ENCODE measurements at places on chromosomes 6 and 20. TPM values are rescaled to one million over a fixed set of nuclear protein-coding genes. Genes with fewer than 3 reads are reported as not detected.

Gene MTFR2
- total RNA-seq = 19.2 TPM

Gene WFDC13
- not detected for total RNA-seq

Gene SLC26A8
- total RNA-seq = not detected

Gene FBXO30
- 2.1 TPM for total RNA-seq

Gene WFDC2
- 1.0 TPM for total RNA-seq

Gene LST1
- total RNA-seq = 12.5 TPM

Gene MYL9
- not detected for total RNA-seq

Gene MOG
- total RNA-seq = not detected

Gene NMBR
- total RNA-seq = not detected

Gene ADNP
- total RNA-seq = 44.8 TPM

Gene OPN5
- total RNA-seq = not detected

Gene GPX5
- total RNA-seq = not detected

Gene INSM1
- total RNA-seq = 0.38 TPM

Gene TAF11
- total RNA-seq = 28.5 TPM

Gene SYCP2L
- total RNA-seq = not detected

Gene RWDD1
- total RNA-seq = 50.3 TPM

Gene SCUBE3
- not detected for total RNA-seq

Gene GABBR1
- 8.0 TPM for total RNA-seq

Gene CASS4
- 5.1 TPM for total RNA-seq

Gene ATXN1
- total RNA-seq = 12.7 TPM

Gene HLA-DMB
- total RNA-seq = 1.3 TPM

Gene COX4I2
- not detected for total RNA-seq

Gene MUC21
- not detected for total RNA-seq

Gene CTAGE9
- not detected for total RNA-seq

Gene SIM1
- not detected for total RNA-seq

Gene ABCF1
- total RNA-seq = 82.7 TPM

Gene COL12A1
- total RNA-seq = 0.05 TPM

Gene MAP7
- 1.3 TPM for total RNA-seq

Gene SAMD10
- total RNA-seq = 20.5 TPM

Gene ZNF334
- total RNA-seq = 2.1 TPM
